Fibroblast of lung (primary cell): ENCODE measurements at places on chromosomes 4 and X. TPM values are rescaled to one million over a fixed set of nuclear protein-coding genes. Genes with fewer than 3 reads are reported as not detected.

The ADH1B gene
- total RNA-seq = 364 and 844 TPM in 2 replicates

The TMEM271 gene
- not detected in 2 replicates for total RNA-seq

The CENPVL1 gene
- total RNA-seq = not detected in 2 replicates

The C4orf50 gene
- not detected in 2 replicates for total RNA-seq

The SLC9B1 gene
- 1.8 and 2.0 TPM in 2 replicates for total RNA-seq

The PABPC1L2A gene
- not detected in 2 replicates for total RNA-seq

The MAPK10 gene
- 8.0 and 20.0 TPM in 2 replicates for total RNA-seq

The CCNI gene
- total RNA-seq = 117 and 151 TPM in 2 replicates

The EPHA5 gene
- total RNA-seq = under 0.01 and 0.51 TPM in 2 replicates

The NAT8L gene
- 0.17 and 0.26 TPM in 2 replicates for total RNA-seq

The YIPF6 gene
- 21.1 and 28.7 TPM in 2 replicates for total RNA-seq

The ARMCX4 gene
- 3.6 and 7.6 TPM in 2 replicates for total RNA-seq

The EVC2 gene
- total RNA-seq = 15.9 and 16.5 TPM in 2 replicates

The CDKL2 gene
- total RNA-seq = 1.8 and 2.3 TPM in 2 replicates

The SLC25A53 gene
- 13.4 and 13.7 TPM in 2 replicates for total RNA-seq

The MXRA5 gene
- total RNA-seq = 11.0 and 40.3 TPM in 2 replicates

The CNOT6L gene
- total RNA-seq = 11.8 and 12.7 TPM in 2 replicates

The OTC gene
- total RNA-seq = not detected in 2 replicates

The ADGRG2 gene
- total RNA-seq = under 0.01 TPM in 2 replicates

The LARP7 gene
- total RNA-seq = 38.8 and 39.1 TPM in 2 replicates

The FGFBP1 gene
- total RNA-seq = not detected in 2 replicates

The DCAF8L2 gene
- total RNA-seq = not detected in 2 replicates

The AMBN gene
- total RNA-seq = not detected in 2 replicates

The YY2 gene
- total RNA-seq = 1.0 and 2.8 TPM in 2 replicates

The MAGEC1 gene
- not detected in 2 replicates for total RNA-seq

The MAB21L2 gene
- under 0.01 TPM in 1 of 2 replicates, not detected in the other for total RNA-seq

The NKX1-1 gene
- total RNA-seq = not detected in 2 replicates

The MAD2L1 gene
- total RNA-seq = 2.1 and 10.6 TPM in 2 replicates

The MAOA gene
- total RNA-seq = 17.7 and 27.6 TPM in 2 replicates

The SHROOM2 gene
- under 0.01 TPM in 2 replicates for total RNA-seq

The TCEAL1 gene
- 35.5 and 37.5 TPM in 2 replicates for total RNA-seq

The FAM241A gene
- 0.51 and 1.2 TPM in 2 replicates for total RNA-seq

The KLB gene
- total RNA-seq = not detected in 2 replicates

The EDA gene
- 0.17 and 0.26 TPM in 2 replicates for total RNA-seq

The CXCR3 gene
- total RNA-seq = not detected in 2 replicates

The ERAS gene
- total RNA-seq = not detected in 2 replicates

The OPN1LW gene
- not detected in 2 replicates for total RNA-seq

The GBA3 gene
- total RNA-seq = under 0.01 TPM in 1 of 2 replicates, not detected in the other

The ADH1A gene
- 0.17 TPM in 1 of 2 replicates, not detected in the other for total RNA-seq

The FAM114A1 gene
- 270 and 296 TPM in 2 replicates for total RNA-seq
